ENCODE measurements at places on chromosomes 13 and 19.

- no peak for DNase-seq
Measured at GRCh38 chr13:44347949-44348348, 25.7 kb upstream of the SERP2 start.

DNA sequence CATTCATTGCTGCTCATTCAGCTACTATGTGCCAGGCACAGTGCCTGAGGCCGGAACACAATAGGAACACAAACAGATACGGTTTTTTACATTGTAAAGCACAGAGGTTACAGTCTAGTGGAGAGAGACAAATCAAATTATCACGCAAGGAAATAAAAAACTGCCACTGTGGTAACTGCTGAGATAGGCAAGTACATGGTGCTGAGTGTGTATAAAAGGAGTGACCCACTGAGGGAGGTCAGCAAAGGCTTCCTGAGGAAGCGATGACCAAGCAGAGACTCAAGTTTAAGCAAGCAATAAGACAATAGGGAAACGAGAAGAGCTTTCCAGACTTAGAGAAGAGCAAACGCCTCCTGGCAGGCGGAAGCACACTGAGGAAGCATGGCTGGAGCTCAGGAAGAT, 56.4 kb downstream of the NUFIP1 start:
- no peak for DNase-seq

DNA sequence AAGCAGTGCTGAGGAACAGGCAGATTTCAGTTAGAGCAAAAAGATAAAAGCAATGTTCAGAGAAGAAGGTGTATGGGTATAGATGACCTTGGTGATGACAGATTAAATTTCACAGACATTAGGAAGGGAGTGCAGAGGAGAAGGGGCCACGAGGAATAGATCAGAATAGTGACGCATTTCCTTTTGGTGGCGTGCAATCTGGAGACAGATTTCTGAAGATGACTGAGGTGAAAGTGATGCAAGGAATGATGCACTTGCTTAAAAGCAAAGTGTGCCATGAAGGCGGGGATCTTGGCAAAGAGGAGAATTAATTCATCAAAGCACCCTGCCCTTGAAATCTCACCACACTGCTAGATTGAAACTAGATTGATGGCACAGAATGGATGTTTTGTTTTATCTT, 202.4 kb downstream of the ITGBL1 start:
- DNase-seq, result no peak

GRCh38 chr13:73422973-73423372, 364.2 kb downstream of the KLF5 start:
- DNase-seq, result no peak

DNA sequence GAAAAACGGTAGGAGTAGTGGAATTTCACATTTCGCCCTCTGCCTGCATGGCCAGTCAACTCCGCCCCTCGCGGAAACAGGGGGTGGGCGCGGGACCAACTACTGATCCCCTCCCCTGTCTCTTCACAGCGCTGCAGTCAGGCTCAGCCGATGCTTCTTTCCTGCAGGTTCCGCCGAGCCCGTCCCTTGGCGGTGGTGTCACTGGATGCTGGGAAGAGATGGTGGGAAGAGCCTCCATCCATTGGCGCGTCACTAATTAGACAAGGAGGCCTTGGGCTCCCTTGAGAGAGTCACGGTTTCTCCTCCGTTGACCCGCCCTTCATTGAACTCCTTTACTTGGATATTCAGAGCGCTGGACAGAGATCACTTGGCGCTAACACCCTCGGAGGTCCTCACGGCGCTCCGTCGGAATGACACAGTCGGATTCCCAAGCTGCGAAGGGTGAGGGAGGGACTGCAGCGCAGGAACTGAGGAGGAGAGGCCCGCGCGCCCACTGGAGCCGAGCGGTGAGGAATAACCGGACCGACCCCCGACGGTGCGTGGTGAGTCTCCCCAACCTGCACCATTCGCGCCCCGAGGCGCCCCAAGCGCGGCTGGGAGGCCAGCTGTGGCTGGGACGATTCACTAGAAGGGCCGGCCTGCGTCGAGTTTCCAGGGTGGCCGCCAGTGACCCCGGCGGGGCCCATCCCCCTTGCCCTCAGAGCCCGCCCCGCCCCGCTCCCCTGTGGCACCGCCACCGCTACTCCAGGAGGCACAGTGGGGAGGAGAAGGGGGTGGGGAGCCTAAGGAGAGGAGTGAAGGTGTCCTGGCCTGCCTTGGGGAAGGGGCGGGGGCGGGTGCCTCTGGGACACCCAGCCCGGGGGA, 11.2 kb upstream of the CEACAM21 start:
- DNase-seq, result no peak

DNA sequence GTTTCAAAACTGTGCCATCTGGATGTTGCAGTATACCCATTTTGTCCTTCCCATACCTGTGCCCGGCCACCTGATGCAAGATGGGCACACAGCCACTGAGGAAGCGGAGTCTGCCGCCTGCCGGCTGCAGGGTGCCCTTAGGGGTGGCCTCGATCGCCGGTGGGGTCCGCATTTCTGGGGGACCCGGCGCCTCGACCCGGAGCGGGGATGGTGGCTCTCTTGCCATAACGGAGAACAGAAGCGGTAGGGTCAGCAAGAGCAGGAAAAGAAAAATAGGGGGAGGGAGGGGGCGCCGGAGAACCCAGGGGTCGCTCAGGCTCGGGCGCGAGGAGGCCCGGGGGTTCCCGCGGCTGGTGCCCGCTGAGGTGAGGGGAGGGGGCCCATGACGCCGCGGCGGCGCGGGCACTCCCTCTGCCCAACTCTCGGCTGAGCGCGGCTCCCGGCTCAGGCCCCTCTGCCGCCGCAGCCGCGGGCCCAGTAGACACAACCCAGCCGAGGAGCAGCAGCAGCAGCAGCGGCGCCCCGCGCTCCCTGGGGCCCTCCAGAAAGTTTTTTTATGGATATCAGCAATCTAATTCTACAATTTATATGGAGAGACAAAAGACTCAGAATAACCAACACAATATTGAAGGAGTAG, 13.8 kb upstream of the CYP4F2 start:
- DNase-seq, result no peak
